ENCODE measurements at places on chromosomes 1 and 21.

DNA sequence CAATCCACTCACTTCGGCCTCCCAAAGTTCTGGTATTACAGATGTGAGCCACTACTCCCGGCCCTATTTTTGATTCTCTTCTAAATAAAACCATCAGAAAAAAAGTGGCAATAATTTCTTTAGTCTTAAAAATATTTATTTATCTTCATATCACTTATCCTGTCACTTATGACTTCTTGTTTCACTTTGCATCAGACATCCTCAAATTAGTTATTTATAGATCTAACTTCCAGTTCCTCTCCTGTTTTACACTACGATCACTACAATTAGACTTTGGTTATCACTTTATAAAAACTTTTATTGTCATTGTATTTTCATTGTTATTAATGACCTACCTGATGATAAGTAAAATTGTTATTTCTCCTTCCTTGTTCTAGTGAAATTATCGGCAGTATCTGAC is 783.4 kb upstream of the BRINP3 start:
- no peak for DNase-seq

GRCh38 chr1:17892225-17892624 is 137.1 kb downstream of the ACTL8 start:
- no peak for DNase-seq

DNA sequence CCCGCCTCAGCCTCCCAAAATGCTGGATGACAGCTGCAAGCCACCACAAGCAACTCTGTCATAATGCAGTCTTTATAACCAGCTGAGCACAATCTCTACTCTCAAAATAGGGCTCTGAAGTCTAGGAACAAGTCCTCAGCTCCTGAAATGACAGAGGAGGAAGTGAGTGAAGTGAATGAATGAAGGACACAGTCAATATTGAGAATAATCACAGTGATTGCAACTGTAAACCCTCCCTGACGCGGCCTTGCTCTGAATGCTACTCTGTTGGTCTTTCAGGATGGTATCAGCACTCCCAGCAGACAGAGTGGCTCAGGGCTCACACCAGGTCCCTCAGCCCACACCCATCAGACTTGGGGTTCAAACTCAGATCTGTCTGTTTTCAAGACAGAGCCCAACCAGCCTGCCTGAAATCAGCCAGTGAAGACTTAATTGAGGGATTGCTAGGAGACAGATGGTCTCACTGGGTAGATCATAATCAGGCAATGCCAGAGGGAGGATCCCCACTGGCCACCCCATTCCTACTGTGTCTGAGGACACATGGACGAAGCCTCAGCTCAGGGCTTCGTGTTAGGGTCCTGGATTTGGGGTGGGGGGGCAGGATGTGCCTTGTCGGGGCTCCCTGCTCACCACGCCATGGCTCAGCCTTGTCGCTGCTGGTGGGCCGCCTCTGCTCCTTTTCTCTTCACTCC is 20.9 kb downstream of the RNF187 start:
- DNase-seq = no peak

DNA sequence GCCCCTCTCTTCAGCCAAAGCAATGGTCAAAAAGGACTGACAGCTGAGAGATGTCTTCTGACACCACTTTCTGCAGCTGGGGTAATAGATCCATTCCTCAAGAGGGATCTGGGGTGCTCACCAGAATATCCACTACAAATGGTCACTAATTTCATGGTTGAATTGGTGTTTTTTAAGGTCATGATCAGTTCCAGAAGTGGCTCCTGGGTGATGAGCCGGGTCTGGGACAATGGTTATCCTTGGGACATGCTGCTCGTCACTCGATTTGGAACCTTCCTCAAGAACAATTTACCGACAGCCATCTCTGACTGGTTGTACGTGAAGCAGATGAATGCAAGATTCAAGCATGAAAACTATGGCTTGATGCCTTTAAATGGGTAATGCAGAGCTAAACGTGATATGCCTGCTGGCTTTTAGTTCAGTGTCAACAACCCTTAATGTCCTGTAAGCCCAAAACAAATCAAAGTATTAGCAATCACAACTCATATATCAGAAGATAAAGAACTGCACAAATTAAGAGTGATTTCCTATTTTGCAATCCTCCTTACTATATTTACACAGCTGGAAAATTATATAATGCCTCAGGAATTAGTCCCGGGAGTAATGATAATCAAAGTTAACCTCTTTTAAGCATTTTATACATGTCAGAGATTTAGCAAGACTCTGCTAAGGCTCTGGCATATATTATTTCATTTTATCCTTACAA is 20.1 kb downstream of the FMO3 start:
- no peak for DNase-seq

DNA sequence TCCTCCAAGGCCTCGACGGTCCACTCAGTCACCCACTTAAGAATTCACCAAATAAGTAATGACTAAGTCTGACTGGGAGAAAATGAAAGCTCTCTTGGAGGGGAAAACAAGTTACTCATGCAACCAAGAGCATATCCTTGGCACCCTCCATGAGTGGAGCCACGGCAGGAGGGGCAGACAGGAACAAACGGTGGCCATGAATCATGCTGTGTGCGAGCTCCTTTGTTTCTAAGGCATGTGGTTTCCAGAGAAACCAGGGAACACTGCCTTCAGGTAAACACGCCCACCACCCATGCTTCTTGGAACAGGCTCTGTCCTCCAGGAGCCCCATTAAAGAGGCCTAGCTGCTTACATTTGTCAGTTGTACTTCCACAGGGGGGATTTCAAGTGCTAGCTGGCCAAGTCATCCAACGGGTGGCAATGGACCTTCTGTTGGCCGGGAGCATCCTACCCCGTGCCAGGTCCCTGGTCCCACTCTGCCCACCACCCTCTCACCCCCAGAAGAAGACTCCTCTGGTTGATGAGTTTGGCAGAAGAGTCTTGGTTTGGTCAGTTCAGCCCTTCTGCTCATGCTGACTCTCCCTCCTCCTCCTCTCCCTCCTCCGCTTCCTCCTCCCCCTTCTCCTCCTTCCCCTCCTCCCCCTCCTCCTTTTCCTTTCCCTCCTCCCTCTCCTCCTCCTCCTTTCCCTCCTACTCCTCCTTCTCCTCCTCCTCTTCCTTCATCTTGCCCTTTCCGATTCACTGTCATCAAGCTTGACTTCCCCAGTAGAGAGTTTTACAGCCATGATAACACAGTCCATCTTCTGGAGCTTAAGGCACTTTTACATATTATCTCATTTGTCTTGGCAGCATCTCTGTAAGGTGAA is 107.6 kb downstream of the CCDC185 start:
- no peak for DNase-seq

- no peak for DNase-seq
Measured at GRCh38 chr1:98403963-98404480, 257.5 kb upstream of the SNX7 start.

GRCh38 chr1:234989019-234989418 is 139.6 kb downstream of the TOMM20 start:
- DNase-seq = peak; percentile 37

DNA sequence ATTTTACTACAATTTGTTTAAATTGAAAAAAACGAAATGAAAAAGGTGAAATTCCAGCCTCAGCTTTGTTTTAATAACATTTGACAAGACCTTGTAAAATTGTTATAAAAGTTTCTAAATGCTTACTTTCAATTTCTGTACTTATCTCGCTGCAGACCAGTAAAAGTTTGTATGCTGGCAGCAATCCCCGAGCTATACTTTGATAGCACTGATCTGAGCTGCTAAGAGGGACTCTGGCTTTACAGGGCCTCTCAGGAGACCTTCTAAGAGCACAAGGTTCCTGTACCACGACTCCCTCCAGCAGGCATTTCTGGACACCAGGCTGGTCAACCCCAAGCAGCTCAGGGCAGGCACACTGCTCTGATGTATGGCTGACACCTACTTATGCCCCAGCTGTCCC is 13.1 kb downstream of the STMN1 start:
- DNase-seq = no peak

DNA sequence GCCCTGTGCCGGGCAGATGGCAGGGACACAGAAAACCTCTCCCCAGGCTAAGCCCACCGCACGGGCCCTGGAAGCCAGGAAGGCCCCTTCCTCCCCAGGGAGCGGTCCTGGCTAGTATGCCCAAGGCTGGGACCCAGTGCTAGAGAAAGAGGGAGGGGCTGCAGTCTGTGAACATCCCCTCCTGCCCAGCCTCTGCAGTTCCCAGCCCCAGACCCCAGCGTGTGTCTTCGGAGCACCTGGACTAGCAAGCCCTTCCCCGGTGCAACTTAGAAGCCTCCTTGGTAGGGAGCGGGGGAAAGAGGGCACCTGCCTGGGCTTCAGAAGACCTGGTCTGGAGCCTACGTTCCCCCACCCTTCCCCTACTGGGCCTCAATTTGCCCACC is 2.1 kb downstream of the PLEKHG5 start:
- no peak for DNase-seq

GRCh38 chr1:22282364-22282995 is 139.6 kb upstream of the WNT4 start:
- DNase-seq = no peak

DNA sequence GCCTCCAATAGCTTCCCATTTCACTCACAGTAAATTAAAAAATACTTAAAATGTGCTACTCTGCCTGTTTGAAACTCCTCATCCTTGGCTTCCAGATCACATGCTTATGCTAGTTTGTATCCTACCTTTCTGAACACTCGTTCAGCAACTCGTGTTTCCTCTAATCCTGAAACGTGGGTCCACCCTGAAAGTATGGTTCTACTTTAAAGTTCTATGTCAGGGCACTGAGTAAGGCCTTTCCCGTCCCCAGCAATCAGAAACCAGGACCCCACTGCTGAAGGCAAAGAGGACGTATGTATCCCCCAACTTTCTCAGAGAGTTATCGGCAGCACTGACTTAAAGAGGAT is 419 bp upstream of the TSEN15 start:
- no peak for DNase-seq

GRCh38 chr1:12616709-12617373 is 1.2 kb downstream of the DHRS3 start:
- DNase-seq = peak; percentile 14

- DNase-seq = no peak
Measured at GRCh38 chr1:150568594-150568966, 10.8 kb downstream of the MCL1 start.

- DNase-seq = no peak
Measured at GRCh38 chr1:211603191-211603701, 24.3 kb upstream of the SLC30A1 start.

- no peak for DNase-seq
Measured at GRCh38 chr21:16211339-16212303, 481.8 kb downstream of the USP25 start.

- no peak for DNase-seq
Measured at GRCh38 chr1:163205513-163205912, 2.8 kb upstream of the RGS5 start.

GRCh38 chr1:67062412-67062811 is 8.5 kb upstream of the SLC35D1 start:
- DNase-seq = no peak

- no peak for DNase-seq
Measured at GRCh38 chr1:182217967-182218366, 156.5 kb upstream of the ZNF648 start.

DNA sequence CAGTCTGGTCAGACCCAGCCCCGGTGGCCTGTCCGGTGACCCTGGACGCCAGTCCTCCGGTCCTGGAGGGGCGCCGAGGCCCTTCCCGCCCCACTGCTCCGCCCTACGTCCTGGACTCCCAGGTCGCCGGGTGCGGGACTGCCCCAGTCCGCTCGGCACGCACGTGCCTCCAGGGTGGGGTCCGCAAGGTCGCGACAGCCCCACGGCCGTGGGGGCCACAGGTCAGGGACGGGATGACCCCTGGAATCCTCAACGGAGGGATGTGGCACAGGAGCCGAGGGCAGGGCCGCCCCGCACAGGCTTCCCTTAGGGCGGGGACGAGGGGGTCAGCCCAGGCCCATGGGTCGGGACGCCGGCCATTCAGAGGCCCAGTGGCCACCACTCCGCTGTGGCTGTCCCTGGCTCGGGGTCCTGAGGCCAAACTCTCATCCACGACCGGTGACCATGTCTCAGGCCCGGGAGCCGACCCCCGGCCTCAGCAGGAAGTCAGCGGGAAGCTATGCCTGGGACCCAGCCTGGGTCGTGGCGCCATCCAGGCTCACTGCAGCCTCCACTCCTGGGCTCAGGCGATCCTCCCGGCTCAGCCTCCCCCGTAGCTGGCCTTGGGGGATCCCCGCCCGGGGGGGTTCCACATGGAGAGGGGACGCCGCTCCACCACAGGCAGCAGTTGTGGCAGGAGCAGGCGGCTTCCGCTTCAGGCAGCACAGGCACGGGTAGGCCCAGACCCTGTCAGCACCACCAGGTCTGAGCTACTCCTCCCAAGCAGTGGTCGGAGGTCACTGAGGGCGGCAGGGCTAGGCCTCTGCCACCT is 599 bp upstream of the TMEM240 start:
- DNase-seq = no peak

DNA sequence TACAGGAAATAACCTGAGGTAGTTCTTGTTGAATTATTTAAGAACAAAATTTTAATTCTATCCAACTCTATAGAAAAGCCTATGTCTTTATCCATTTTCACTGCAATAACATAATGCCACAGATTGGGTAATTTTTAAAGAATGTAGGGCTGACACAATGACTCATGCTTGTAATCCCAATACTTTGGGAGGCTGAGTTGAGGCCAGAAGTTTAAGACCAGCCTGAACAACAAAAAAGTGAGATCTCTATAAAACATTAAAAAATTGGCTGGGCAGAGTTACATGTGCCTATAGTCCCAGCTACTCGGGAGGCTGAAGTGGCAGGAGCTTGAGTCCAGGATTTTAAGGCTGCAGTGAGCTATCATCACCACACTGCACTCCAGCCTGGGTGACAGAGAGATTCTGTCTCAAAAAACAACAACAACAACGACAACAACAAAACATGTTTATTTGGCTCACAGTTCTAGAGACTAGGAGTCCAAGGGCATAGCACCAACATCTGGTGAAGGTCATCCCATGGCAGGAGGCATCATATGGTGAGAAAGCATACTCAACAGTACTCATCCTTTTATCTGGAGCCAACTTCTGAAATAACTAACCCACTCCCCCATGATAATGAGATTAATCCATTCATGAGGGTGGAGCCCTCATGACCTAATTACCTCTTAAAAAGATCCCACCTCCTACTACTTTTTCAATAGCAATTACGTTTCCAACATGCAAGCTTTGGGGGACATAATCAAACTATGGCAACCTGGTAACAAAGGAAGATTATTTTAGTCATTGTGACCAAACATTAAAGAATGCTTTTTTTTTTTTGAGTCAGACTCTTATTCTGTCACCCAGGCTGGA is 59.6 kb downstream of the ABL2 start:
- no peak for DNase-seq

- DNase-seq = no peak
Measured at GRCh38 chr1:93722081-93723031, 40.7 kb upstream of the BCAR3 start.

- no peak for DNase-seq
Measured at GRCh38 chr1:161076410-161076809, 6.7 kb upstream of the ARHGAP30 start.
